NB4 (cell line): ENCODE measurements at places on chromosomes 7 and 10.

- no peak for DNase-seq
Observed at GRCh38 chr10:123156078-123156477, 1.9 kb downstream of the BUB3 start.

DNA sequence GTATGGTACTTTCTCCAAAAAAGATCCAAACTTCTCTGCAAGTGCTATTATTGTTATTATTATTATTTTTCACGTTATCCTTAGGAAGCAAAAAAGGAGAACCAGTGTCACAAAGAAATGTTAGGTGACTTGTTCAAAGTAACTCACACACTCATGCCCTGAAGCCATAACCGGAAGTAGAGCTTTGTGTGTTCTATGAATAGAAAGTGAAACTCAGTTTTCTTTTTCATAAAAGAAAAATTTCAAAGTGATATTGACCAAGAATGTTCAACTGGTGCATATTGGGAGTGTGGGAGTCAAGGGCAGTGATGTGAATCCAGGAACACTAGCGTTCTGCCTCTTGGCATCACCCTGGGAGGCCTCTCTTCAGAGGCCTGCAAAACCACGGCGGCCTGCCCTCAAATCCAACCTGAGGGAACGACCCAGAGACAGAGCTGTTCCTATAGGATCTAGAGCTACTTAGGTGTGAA is 106.1 kb downstream of the PRKCQ start:
- peak; percentile 82 for DNase-seq

DNA sequence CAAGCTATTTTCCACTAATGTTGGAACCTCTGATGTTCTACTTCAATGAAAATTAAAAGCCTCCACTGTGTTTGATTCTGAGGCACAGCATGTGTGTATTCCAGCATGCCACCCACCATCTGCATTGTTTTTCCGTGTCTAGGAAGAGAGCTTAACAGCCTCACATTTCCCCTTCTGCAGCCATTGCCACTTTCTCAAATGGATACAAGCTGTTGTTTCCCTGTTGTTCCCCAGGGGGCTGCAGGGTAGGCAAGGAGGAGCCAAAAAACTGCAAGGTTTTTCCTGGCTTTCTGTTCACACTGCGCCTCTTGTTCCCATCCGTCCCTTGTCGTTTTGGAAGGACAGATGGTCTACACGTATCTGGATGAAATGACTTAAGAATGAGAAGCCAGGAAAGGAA is 72.3 kb upstream of the DNAJB12 start:
- no peak for DNase-seq

DNA sequence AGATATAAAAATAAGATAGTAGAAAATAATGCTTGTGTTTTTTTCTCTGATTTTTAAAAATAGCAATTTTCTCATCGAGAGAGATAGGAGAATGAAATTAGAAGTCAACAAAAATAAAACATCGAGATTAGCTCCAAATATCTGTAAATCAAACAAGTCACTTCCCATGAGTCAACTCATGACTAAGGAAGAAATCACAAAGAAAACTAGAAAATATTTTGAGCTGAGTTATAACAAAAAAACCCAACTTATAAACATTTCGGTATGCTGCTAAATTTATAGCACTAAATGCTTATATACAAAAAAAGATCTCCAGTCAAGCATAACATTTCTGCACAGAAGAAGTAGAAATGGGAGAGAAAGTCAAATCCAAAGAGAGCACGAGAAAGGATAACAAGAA is 140.1 kb downstream of the ITGA8 start:
- no peak for DNase-seq

GRCh38 chr7:44117801-44118429 is 5.4 kb downstream of the POLD2 start:
- DNase-seq = no peak

DNA sequence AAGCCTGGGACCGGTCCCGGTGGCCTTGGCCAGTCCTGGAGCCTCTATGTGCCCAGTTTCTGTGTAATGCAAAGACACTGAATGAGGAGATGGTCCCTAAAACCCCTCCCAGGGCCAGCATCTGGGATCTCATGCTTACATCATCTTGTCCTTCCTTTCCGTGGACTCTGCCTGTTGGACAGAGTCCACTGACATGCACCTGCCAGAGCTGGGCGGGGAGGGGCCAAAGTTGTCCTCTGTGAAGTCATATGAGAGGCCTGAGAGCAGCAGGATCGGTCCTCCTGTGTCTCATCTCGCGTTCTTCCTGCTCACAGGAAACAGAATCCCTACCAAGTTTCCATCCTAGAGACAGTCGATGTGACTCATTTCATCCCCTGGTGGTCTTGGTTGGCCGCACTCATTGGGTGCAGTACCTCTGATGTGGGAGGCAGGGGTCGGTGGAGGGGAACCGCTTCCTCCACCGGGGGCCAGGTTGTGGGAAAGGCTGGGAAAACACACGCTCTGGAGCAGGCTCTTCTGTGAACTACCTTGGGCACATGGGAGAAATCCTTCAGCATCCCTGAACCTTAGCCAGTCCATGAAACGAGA is 389.6 kb upstream of the PODXL start:
- no peak for DNase-seq

DNA sequence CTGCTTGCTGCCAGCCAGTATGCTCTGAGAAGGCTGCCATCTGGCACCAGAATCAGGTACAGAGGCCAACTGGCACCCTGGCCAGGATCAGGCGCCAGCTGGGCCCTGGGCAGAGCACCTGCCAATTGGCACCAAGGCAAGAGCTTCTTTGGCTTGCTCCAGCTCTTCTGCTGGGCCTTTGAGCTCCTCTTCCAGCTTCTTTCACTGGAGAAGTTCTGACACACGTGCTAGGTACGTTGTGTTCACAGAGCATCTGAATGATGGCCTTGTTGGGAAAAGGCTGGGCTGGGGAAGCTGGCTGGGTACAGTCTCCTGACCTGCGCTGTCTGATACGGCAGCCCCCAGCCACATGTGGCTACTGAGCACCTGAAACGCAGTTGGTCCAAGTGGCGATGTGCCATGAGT is 31.7 kb upstream of the OPALIN start:
- no peak for DNase-seq

DNA sequence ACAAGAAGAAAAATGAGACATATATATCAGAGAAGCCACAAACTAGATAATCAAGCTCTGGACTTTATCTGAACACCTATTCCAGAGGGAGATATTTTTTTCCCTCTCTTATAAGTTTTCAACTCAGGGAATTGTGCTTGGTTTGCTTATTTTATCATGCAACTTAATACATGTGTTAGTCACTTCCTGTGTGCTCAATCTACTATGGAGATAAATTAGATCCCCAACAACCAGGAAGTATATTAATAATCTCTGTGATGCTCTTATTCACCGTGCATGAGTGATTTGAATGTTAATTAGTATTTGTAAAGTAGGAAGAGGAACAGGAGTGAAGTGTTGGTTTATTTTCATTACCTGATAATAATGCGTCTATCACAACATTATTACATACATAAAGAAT is 38.8 kb upstream of the ZNF365 start:
- DNase-seq = no peak

GRCh38 chr7:92489634-92490033 is 11.9 kb upstream of the ERVW-1 start:
- no peak for DNase-seq

- DNase-seq = no peak
Observed at GRCh38 chr7:80097756-80098155, 36.9 kb upstream of the GNAI1 start.
